ENCODE measurements at places on chromosomes 1 and 21.

GRCh38 chr21:45822429-45823099 lies 159.0 kb upstream of the COL6A1 start:
- no peak for DNase-seq

- no peak for DNase-seq
Measured at GRCh38 chr21:40282912-40283886, 416.0 kb downstream of the PCP4 start.

- no peak for DNase-seq
Measured at GRCh38 chr1:210280221-210280620, 47.6 kb downstream of the SERTAD4 start.

GRCh38 chr1:157969697-157970485 lies 23.6 kb upstream of the KIRREL1 start:
- DNase-seq, result no peak

DNA sequence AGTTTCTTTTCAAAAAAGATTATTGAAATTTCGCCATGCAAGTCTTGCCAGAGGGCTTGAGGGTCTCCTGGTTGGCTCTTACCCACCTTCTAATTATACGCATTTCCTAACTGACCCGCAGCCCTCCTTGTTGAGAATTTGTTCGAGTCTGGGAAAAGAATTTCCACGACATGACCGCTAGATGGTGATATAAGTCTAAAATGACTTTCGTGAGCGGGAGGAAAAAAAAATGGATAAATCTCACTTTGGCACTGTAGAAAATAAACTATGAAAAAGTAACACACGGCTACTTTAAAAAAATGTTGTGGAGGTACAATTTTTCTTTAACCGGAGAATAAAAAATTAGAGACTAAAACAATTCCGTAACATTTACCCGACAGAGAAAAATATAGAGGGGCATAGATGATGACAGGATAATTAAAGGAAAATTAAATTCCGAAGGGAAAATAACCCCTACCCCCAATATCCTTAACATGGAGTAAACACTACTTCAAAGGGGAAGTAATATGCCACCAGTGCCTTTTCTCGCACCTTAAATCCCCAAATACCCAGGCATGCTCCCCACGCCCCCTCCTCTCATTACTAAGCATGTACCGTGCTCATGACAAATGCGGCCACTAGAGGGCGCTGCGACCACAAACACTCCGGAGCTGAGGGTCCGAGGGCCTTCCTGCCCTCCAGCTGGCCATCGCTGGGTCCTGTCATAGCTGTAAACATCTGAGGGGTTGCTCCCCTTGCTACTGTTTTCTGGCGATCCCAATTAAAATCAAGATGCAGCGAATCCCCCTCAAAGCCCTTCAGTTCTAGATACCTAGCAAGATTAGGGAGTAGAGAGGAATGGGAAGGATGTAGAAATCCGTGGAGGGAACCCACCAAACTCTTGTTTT lies 266.9 kb downstream of the ASTN1 start:
- DNase-seq, result peak; percentile 40

DNA sequence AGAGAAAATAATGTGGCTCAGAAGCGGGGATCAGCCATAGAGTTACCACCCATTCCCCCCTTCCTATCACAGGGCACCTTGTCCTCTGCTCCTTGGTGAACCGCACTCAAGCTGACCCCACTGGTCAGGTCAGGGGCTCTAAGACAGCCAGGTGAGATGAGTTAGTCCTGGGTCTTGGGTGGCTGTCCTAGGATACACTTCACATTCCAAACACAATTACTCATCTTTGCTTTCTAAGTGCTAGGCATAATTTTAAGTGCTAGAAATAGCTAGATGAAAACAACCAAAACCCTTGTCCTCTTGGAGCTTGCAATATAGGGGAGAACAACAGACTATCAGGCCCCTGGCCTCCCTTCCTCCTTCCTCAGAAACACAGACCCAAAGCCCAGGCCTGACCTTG lies 7.8 kb upstream of the MUTYH start:
- no peak for DNase-seq

DNA sequence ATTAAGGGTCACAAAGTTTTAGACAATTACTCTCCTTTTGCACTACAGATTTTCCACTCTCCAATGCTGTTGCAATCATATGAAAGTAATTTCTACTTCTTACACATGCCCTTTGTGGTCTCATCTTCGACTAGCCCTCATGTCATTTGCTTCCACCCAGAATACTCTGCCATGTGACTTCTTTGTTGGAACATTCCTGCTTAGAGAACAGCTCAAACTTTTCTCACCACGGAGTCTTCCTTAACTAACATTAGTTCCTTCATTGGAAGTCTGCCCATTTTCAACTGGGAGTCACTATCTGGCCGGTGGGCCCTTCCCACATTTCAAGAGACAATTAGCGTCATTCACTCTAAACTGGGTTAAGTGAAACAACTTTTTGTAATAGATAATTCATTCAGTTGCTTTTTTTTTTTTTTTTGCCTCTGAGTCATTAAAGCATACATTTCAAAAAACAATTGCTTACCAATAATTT lies 142.6 kb upstream of the PALMD start:
- DNase-seq, result no peak

GRCh38 chr1:177063648-177064047 lies 100.9 kb downstream of the ASTN1 start:
- no peak for DNase-seq

DNA sequence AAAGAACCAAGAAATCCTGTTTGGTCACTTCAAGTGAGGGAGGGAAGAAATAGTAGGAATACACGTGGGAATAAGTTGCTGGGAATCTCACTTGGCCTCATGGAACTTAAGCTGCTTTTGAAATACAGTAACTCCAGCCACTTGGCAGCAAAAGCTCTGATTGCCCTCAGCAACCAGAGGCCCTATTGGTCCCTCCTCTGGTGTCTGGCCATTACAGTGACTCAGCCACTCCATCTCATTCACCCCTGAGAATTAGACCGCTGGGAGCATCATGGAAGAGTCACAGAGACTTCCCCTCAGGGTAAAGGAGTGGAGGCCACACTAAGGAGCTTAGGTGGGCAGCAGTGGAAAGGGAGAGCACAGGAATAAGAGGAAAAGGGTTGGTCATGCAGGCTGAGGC lies 99.6 kb downstream of the ELAVL4 start:
- no peak for DNase-seq

Data from stimulated activated CD4-positive, alpha-beta T cell treated with anti-CD3 and anti-CD28 coated beads, TNF-alpha, amount 100 ng/mL, for 24 hours (primary cell).